Stimulated activated CD4-positive, alpha-beta T cell treated with anti-CD3 and anti-CD28 coated beads, TNF-alpha, amount 100 ng/mL, for 4 hours (primary cell): ENCODE measurements at places on chromosomes 7 and 10.

DNA sequence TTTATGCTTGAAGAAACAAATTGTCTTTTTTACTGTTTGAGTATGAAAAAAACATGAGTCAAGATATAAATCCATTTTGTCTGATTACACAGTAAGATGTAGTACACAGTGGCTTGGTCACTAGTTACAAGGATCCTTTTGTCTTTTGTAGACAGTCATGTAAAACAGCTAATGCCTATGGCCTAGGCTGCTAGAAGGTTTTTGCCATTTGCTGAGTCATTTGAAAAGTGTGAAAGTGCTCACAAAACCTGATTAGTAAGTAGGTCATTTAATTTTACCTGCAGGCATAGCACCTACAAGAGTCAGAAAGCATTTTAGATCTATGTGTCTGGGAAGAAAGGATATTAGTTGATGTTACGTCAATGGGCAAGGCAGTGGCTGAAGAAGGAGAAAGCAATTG is 819.4 kb downstream of the MAGI2 start:
- DNase-seq, result no peak

DNA sequence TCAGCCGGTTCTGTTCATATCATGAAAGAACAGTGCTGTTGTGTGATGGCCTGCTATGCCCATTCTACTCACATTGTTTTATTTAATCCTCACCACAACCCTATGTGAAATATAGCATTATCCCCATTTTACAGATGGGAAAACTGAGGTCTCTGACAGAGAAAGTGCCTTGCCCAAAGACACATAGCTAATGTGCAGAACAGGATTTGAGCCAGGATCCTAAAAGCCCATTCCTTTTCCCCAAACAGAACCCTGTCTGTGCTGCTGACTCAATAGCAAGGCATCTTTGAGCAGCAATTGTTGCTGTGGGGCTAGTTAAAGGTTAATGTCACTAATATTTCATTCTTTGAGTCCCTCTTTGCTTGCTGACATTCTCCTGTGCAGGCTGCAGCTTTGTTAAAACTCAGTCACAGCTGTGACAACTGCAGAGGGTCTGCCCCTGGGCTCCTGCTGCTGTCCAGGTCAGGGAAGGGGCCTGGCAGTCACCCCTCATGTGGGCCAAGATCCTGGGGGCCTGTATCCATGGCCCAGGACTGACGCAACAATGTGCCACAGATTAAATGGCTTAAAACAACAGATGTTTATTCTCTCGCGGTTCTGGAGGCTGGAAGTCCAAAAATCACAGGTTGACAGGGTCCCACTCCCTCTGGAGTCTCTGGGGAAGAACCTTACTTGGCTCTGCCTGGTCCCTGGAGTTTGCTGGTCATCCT is 40.4 kb downstream of the AFAP1L2 start:
- DNase-seq, result no peak

- DNase-seq, result no peak
These were observed 73.8 kb downstream of the OSBPL3 start for GRCh38 chr7:24905996-24906770.

DNA sequence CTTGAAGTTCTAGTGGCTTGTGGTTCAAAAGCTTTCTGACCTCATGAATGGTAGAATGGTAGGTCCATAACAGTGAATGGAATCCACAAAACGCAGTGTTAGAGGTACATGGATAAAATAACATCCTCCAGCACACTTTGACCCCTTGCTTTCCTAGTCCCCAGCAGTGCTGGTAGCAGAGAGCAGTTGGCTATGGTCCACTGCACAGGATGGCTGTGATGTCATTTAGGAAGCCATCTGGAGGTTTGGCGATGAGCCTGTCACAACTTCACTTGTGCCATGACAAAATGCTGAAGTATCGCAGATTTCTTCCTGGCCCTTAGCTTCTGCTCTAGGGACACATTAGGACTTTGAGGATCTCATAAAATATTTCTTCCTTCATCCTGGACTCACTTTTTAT is 300.0 kb upstream of the FZD8 start:
- DNase-seq, result no peak

DNA sequence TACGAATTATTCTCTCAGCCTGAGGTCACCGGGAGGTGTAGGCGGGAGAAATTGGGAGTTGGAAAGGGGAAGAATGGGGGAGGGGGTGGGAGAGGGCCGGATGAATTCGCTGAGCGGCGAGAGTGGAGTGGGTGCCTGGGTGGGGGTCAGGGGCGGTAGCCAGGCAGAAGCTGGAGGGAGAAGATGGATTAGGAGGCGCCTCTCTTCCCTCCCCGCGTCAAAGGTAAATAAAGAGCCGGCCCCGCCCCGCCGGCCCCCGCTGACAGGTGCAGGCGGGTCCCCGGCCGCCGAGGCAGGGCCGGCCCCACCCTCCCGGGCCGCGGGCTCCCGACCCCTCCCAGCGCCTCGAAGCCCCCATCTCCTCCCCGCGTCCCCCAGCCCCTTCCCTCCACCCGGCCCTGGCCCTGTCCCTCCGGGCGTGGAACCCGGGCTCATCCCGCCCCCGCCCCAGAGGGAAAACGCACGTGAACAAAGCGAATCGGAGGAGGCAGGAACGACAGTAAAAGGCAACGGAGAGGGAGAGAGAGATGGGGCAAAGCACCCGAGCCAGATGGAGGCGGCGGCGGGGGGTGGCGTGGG is 872 bp downstream of the FAM131B start:
- DNase-seq, result no peak

DNA sequence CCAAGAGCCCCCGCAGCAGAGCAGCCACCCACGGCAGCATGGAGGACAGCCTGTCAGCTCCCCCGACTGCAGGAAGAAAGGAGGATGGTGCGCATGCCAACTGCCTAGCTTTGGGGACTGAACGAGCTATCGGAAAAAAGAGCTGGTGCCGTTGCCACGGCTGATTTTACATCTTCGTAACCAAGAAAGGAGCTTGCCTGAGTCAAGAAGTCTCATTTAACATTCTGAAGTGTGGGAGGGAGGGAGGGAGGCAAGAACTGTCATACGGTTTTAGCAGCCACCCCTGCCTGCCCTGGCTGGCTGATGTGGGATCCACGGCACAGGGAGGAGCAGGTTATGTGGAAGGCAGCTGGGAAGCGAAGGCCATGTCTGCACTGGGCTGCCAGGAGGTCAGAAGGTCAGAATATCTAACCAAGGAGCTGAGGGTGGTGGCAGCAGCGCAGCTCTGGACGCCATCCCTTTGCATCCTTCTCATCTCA is 74.7 kb upstream of the CAMK2B start:
- DNase-seq, result no peak
